ENCODE measurements at places on chromosomes 6 and 20.

GRCh38 chr6:1390133-1390945 is 963 bp downstream of the FOXF2 start:
- peak; percentile 78 for DNase-seq

GRCh38 chr6:41074692-41075436 is 2.1 kb downstream of the NFYA start:
- DNase-seq = no peak

DNA sequence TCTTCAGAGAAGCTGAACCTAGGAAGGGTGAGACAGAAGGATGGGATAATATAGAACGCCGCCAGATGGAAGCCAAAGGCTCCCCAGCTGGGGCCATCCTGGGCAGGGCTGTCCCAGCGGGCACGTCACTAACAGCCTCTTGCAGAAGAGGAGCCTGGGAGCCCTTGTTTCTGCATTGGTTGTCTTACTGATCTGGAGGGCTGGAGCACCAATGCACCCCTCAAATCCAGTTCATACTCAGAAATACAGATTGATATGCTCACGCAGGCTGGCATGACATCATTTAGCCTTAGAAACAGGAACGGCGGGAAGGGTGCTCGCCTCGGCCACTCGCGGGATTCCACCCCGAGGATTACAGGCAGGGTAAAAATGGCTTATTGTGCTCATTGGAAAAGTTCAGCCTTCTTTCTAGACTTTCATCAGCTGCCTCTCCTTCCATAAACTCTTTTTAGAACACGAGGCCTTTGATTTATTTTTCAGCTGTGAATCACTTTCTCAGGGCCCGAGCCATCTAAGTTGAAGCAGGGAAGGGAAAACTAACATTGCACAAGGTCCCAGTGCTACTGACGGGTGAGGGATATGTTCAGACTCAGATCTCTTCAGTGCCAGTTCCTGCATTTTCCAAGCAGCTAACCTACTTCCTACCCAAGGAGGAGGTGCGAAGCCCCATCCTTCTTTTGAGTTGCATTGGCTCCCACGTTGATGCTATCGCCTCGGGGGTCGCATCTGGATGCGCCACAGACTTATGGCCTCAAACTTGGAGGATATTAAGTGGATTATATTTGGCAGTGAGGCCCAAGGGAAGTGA is 82.3 kb downstream of the GMPR start:
- DNase-seq = peak; percentile 67

DNA sequence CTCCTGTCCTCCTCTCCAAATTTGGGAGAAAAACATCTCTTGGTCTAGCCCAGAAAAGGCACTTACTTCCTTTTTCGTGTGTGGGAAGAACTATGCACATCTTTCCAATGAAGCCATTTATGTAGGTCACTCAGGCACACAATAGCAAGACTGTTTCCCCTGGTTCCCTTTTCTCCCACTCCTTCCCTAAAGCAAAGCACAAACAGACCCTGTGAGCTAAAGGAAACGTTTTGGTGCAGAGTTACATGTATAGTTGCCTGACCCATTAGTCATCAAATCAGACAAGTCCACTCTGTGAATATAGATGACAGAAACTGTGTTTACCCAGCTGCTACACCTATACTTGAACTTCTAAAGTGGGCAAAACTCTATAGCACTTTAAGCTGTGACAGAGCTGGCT is 474.6 kb downstream of the COL12A1 start:
- DNase-seq = no peak

GRCh38 chr6:4030669-4031068 is 48.3 kb downstream of the FAM217A start:
- DNase-seq = no peak

DNA sequence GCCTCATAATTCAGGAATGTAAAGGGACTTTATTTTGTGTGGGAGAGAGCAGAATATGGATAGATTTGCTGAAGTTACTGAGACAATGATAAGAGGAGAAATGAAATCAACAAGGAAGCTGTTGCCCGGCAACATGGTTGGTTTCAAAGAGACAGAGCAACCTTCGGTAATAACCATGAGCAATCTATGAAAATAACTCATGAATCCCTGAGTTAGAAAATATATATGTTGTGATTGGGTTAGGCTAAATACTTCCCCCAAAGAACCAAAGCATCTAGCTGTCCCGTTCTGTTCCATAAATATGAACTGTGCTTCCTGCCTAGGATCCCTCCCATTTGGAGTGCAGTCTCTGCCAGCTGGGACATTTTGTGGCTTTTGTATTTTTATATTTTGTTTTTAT is 23.1 kb downstream of the SERPINB1 start:
- DNase-seq = no peak

DNA sequence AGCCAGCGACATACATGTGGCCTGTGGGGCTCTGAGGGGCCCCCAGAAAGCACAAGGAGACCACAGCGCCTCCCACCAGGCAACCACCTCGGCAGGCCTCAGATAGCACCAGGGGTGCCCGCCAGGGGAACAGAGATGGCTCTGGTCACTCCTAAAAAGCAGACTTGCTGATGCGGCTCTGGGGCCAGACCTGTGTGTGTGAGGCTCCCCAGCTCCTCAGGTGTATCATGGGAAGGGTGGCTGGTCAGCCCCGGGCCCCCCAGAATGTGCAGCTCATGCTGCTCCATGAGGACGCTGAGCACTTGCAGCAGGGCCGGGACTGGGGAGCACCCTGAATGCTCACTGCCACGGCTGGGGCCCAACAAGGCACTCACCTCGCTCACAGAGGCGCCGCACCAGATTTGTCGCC is 60.2 kb downstream of the PYGB start:
- no peak for DNase-seq

DNA sequence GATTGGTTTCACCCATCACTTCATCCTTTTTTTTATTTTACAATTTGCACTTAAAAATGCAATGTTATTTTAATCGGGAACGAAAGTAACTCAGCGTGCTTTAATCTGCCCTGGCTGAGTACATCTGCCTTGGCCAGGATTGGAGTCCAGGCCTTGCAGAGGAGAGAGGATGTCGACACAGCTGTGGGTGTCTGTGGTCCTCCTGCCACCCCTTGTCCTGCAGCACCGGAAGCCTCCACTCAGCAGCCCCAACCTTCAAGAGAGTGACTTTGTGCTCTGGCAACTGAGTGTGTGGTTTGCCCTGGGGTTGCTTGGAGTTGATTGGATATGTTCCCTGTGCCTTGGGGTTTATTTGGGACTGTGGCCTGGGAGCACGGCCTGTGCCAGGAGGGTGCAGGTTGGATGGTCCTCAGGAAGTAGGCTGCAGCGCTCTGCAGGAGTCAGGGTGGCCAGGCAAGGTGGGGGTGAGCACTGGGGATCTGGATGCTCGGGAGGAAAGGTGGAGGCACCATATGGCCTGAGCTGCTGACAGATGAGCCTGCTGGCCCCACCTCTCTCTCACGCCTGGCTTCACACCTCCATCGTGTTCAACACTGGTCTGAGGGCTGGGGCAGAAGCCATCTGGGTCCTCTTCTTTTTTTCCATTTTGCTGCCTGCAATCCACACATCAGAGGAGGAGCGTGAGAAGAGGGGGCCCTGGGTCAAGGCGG is 4.3 kb downstream of the MYT1 start:
- no peak for DNase-seq

DNA sequence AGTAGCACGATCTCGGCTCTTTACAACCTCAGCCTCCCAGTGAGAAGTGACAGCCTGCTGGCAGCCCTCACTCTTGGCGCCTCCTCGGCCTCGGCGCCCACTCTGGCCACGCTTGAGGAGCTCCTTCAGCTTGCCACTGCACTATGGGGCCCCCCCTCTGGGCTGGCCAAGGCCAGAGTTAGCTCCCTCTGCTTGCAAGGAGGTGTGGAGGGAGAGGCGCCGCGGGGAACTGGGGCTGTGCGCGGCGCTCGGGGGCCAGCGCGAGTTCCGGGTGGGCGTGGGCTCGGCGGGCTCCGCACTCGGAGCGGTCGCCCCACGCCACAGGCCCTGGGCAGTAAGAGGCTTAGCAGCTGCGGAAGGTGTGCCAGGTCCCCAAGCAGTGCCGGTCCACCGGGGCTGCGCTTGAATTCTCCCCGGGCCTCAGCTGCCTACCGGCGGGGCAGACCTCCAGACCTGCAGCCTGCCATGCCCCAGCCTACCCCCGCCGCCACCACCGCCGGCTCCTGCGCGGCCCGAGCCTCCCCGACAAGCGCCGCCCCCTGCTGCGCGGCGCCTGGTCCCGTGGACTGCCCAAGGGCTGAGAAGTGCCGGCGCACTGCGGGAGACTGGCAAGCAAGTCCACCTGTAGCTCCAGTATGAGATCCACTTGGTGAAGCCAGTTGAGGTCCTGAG is 22.0 kb upstream of the NUP153 start:
- DNase-seq = no peak

- no peak for DNase-seq
Measured at GRCh38 chr20:846894-847278, 13.4 kb downstream of the FAM110A start.

DNA sequence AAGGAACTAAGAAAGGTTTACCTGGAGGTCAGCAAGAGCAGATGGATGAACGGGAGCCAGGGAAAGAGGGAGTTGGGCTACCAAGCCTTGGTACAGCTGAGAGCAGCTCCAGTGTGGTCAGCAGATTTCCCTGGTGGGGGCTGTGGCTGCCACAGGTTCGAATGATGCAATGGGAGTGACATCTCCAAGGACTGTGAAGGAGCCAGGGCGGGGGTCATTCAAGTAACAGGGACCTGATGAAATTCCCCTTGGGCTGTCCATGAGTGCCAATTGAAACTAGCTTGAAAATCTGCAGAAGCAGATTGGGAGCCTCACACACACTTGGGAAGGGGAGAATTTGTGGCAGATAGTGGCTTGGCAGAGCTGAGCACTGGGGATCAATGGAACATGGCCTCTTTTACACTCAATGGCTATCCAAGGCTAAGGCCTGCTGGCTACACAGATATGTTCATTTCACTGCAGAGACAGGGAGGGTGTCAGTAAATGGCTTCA is 247.0 kb upstream of the ECI2 start:
- no peak for DNase-seq

DNA sequence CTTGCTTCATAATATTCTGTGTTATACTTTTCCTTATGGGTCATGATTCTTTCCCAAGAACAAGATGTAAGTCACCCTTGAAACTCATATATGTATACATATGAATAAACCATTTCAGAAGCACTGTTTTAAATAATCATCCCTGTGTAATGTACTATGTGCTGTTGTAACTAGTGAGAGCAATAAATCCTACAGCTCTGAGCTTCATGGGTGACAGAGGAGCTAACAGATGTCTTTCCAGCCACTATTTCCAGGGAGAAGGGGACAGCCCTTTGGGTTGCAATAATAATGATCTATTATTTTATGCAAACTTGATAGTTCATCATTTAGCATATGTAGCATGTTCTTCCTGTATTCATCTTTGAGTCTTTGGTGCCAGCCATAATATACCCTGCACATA is 342.8 kb downstream of the KIF16B start:
- DNase-seq = no peak

- DNase-seq = no peak
Measured at GRCh38 chr20:20225325-20226043, 142.4 kb upstream of the INSM1 start.

DNA sequence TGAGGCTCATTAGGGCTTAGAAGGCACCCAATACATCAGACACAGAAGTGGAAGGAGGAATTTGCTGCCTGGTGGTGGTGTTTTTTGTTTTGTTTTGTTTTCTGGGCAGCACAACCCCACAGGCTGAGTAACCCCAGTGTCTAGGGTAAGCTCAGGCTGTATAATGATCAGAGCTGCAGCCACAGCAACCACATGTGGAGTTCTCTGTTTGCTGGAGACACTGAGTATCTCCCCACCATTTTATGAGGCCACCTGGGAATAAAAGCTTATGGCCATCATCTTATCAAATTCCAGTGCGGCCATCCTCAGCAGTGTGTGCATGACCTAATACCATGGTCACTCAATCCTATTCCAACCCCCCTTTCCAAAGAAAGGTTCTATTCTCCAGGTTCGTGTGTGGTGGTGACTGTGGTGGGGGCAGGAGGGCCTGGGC is 3.4 kb upstream of the DLL1 start:
- no peak for DNase-seq

- no peak for DNase-seq
Measured at GRCh38 chr6:7175462-7175861, 67.7 kb downstream of the RREB1 start.

DNA sequence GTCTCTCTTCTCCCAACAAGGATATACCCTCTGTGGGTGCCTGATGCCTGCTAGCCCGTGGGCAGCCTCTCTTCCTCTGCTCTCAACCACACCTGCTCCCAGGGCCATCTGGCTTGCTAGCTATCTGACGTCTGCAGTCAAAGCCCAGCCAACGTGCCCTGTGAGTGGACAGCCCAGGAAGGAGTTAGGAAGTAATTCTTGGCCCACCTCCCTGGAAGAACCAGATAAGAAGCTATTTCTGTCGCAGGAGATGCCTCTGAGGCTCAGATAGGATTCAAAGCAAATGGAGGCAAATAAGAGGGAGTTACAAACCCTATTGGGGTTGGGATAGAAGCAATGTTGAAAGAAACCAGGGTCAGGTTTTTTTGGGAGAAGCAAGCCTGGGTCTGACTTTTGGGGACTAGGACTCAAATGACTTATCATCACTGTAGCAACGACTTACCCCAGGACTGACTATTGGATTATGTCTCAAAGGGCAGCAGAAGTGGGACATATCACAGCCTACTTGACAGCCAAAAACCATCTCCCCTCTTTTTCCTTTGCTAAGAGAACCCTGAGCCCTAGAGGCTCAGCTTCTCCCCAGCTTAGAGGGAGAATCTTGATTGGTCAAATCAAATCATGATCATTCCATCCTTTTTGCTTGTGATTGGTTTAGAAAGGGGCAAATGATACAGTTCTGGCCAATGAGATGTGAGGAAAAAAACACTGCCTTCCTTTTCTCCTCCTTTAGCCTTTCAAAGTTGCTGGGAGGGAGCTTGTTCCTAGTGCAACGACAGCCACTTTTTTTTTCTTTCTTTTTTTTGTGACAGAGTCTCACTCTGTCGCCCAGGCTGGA is 18.0 kb upstream of the CDK5RAP1 start:
- DNase-seq = no peak

GRCh38 chr6:162999575-163000285 is 272.0 kb downstream of the PACRG start:
- DNase-seq = no peak

GRCh38 chr6:151374036-151374683 is 17.2 kb downstream of the ZBTB2 start:
- no peak for DNase-seq

DNA sequence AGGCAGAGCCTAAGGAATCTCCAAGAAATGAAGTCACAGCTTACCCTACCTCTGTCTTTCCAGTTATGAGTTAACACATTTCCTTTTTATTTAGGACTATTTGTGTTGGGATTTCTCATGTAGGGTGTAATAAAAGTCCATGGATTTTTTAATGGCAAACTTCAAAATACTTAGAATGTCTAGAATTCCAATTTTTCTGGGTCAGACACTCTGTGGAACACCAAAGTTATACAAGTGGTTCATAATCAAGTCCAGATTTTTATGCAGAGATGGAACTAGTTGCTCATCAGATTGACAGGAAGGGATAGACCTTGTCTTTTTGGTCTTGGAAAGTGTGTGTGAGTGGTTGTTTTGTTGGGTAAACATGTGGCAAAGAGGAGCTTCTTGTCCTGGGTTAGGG is 303.5 kb upstream of the RNF24 start:
- no peak for DNase-seq

GRCh38 chr6:137084865-137085617 is 40.3 kb upstream of the IL20RA start:
- DNase-seq = no peak
